ENCODE measurements at places on chromosomes 5 and 9.

DNA sequence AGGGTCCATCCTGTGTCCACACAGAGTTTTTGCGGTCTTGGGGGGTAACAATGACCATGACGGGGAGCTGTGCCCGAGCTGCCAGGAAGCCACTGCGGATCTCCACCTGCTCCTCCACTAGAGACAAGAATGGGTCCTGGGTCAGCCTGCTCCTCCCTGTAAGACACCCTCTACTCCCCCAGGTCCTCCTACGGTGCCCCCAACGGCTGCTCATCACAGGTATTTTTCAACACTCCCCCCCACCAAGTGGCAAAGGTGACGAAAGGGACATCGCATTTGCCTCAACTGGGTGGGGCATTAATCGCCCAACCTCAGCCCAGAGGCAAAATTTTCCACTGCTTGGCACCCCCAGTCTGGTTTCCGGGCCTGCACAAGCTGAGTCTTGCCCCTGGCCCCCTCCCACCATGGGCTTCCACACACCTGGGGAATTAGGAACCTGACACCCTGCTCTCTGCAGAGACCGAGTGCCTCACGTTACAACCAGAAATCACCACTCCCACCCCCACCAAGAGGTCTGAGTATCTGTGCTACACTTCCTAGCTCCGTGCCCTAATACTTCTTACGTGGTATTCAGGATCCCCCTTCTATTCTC lies 9.6 kb downstream of the NOL6 start:
- DNase-seq = no peak

GRCh38 chr5:126446498-126447224 lies 23.5 kb downstream of the GRAMD2B start:
- DNase-seq = no peak

- DNase-seq = no peak
Observed at GRCh38 chr5:73487815-73488214, 10.4 kb upstream of the BTF3 start.

DNA sequence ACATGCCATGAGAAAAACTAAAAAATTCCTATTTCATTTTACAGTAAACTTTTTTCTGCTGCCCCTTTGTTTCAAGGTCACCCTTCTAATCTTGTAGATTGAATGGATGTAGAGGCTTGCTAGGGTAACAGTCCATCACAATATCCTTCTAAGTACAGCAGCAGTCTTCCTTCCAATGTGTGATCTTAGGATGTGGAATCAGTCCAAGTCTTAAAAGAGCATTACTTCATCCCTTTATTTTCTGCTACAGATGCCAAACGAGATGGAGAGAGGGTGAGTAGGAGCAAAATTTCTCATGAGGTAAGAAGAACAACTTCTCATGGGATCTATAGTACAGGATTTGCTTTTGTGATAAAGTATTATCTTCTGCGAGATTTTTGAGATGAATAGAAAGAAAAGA lies 704 bp upstream of the IL33 start:
- no peak for DNase-seq

DNA sequence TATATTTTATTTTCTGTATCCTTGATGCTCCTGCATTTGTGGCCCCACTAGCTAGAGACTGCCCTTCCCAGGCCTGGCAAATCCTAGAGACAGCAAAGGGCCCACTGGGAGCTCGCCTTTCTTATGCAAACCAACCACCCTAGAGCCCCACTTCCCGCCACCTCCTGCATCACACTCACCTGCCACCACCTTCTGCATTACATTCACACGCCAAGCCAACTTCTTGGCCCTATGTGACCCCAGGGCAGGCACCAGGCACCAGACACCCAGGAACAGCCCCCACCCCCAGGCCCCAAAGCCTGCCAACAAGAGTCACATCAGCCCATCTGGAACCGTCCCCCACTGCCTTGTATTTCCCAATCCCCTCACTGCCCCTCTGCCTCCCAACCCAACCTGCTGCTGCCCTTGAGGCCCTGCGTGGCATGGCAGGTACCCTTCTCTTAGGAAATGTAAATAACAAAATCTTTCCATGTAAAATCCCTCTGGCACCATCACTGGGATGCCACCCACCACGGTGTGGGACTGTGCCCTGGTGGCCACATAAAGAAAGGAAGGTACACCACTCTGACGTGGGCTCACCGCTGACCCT lies 22.0 kb downstream of the ROR2 start:
- no peak for DNase-seq

- no peak for DNase-seq
Observed at GRCh38 chr5:174777111-174777510, 52.7 kb downstream of the MSX2 start.

- DNase-seq = peak; percentile 87
Observed at GRCh38 chr5:65483546-65484346, 2.0 kb upstream of the ADAMTS6 start.

DNA sequence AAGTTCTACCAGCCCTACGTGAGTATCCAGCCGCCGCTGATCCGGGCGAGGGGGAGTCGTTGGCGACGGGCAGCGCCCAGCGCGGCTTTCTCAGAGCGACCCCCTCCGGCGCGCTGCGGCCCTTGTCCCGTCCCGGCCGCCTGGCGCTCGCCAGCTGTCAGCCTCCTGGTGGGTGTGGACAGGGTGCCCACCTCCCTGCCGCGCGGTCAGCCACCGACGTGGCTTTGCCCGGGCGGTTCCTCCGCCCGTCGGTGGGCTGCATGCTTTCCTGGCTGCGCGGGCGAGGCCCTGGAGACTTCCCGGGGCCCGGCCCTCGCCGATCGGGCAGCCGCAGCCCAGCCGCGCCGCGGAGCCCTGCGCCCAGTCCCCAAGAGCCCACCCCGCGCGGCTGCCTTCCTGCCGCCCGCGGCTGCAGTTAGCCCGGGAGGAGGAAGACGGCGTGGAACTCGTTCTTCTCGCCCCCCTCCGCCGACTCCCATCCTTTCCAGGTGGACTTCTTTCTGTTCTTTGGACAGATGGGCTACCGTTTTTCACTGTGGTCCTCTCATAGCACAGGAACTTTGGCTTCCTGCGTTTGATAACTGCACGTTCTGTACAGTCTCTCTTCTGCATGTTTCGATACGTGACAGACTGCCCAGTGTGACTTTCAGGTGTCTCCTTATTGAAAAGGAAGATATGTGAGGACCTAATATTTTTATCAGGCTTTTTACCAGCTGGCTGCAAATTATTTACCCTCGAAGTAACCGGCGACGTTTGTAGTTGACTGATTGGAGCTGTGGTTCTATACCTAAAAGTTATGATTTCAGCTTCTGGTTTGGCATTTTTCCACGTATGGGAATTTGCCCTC lies 577 bp downstream of the AP3S1 start:
- DNase-seq = peak; percentile 74

DNA sequence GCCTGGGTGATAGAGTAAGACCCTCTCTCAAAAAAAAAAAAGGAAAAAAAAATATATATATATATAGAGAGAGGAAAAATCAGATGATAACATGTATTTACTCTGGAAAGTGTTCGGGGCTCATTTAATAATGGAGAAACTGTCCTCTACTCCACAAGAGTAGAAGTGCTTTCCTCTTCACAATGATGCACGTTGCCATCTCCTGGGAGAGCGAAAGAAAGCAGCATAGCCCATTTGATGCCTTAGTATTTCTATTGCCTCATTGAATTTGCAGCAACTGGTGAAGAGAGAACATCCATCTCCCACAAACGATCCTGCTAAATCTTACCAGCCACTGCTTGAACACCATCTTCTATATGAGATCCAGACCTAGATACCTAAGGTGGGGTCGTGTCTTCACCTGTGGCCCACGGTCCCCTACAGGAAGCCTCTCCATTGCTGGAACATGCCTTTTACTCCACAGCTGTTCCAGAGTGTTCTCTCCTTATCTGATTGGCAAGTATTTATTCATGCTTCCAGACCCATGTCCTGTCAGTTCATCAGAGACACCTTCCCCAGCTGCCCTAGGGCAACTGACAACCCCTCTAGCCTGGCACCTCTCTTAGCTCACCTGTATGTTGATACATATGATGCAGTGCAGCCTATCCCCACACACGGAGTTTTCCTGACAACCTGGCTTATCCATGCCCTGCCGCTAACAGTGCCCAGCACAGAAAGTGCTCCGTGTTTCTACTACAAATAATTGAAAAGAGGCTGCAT lies 115.3 kb downstream of the MARCHF11 start:
- DNase-seq = no peak

DNA sequence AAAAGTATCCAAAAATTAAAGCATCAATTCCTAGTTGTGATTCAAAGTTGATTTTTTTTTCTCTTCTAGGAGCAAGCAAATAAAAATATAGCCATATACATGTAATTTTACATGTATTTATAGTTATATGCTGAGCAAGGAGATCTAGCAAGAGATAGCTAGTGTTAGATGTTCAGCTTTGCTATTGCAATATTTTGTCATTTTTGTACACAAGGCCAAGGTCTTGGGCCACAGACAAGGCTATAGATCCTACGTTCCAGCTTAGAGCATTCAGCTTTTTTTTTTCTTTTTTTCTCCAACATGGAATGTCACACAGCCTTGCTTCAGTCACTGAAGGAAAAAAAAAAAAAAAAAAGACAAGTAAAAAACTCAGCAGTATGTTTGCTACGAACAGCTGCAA lies 36.8 kb downstream of the HMGCR start:
- no peak for DNase-seq

DNA sequence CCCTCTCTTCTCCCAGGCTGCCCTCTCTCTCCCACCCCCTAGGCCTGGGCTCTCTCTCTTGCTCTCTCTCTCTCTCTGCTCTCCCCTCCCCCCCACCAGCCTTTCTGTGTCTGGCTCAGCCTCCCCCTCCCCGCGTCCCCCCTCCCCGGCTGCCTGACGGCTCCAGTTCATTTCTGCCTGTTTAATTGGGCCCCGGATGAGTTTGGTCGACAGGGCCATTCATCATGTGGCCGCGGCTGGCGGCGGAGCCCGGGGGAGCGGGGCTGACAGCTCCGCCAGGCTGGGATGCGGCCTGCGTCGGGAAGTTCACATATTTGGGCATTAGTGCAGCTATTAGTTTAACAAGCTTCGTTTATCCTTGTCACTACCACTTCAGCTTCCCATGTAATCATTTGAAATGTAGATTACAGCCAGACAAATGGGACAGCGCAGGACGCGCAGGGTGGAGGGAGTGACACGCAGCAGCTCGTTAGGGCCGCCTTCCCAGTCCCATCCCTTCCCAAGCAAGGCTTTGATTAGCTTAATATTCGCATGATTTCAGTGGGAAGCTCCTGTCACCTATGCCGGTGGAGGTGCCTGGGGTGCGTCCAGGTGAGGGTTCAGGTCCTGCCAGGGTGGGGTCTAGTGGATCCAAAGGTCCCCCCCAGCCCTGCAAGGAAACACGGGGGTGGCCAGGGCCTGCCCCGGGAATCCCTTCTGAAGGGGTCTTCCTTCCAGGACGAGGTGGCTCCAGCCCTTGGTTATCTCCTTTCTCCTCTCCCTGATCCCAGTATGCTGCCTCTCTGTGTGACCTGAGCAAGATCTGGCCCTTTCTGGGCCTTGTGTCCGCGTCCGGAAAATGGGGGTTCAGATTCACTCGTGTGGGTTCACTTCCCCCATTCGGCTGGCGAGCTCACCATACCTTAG lies 214.8 kb downstream of the PAX5 start:
- DNase-seq = no peak

DNA sequence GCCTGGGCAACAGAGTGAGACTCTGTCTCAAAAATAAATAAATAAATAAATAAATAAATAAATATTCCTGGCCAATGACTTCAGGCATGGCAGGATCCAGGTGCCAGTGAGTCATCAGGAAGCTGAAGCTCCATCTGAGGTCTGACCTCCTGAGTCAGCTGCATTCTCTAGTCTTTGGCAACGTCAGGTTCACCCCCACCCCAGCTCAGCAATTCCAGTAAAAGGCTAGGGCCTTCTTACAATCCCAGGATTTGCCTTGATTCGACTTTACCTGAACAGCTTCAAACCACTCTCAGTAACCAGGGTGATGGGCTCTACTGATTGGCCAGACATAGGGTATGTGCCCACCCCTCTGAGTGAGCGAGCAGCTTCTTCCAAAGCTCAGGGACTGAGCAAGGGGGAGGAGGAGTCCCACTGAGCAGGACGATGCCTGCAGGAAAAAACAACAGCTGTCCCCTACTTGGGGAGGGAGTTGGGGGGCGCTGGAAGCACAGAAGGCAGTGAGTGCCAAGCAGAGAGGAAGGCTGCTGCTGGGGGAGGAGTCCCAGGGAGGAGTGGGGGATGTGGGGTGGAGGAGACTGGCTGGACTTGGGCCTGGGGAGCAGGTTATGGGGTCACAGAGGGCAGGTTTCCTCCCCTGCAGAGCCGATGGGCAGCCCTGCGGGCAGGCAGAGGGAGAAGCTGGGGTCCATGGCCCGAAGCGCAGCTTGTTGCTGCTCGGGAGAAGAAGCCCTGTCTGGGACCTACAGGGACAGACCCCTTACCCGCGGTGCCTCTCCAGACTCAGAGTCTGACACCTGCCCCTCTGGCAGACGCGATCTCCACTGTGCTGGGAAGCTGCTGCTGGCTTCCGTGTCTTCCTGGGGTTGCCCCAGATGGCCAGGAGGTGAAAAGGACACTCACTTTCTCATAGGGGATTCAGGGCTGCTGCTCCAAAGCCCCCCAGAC lies 25.9 kb upstream of the UNC5A start:
- no peak for DNase-seq

GRCh38 chr9:1876891-1877496 lies 138.2 kb upstream of the SMARCA2 start:
- no peak for DNase-seq

GRCh38 chr5:5588887-5589826 lies 166.7 kb downstream of the ICE1 start:
- DNase-seq = no peak

Data from OCI-M1 (cell line).